ENCODE measurements at places on chromosomes 13 and 19. TPM values are rescaled to one million over a fixed set of nuclear protein-coding genes. Genes with fewer than 3 reads are reported as not detected.

Gene CEACAM1
- polyA plus RNA-seq = 7.2 TPM

Gene GFY
- not detected for polyA plus RNA-seq

Gene LRRC25
- polyA plus RNA-seq = 1.0 TPM

Gene APOC1
- 5.0 TPM for polyA plus RNA-seq

Gene ELSPBP1
- not detected for polyA plus RNA-seq

Gene FAM98C
- 26.7 TPM for polyA plus RNA-seq

Gene CD209
- polyA plus RNA-seq = 0.19 TPM

Gene TECR
- 129 TPM for polyA plus RNA-seq

Gene ZNF665
- polyA plus RNA-seq = 1.9 TPM

Gene TNFSF13B
- polyA plus RNA-seq = 2.2 TPM

Gene LILRA2
- polyA plus RNA-seq = 0.42 TPM

Gene MAP4K1
- polyA plus RNA-seq = 43.4 TPM

Gene DCAF15
- 50.7 TPM for polyA plus RNA-seq

Gene CPAMD8
- polyA plus RNA-seq = 3.0 TPM

Gene CGB2
- polyA plus RNA-seq = not detected

Gene LAIR1
- polyA plus RNA-seq = 3.1 TPM

Gene SLC15A1
- polyA plus RNA-seq = 9.7 TPM

Gene UBE2L5
- polyA plus RNA-seq = 0.02 TPM

Gene FFAR1
- polyA plus RNA-seq = 3.6 TPM

Gene GRK1
- 0.04 TPM for polyA plus RNA-seq

Gene PGLYRP1
- not detected for polyA plus RNA-seq

Gene CYP2A6
- polyA plus RNA-seq = not detected

Gene LSM4
- polyA plus RNA-seq = 65.9 TPM

Gene DNAJC3
- 11.6 TPM for polyA plus RNA-seq

Gene NLRP11
- 0.04 TPM for polyA plus RNA-seq

Gene NKG7
- polyA plus RNA-seq = 0.80 TPM

Gene GSX1
- polyA plus RNA-seq = not detected

Gene SRRM5
- 1.3 TPM for polyA plus RNA-seq

Gene PNMA8A
- 2.4 TPM for polyA plus RNA-seq

Gene SULT2A1
- polyA plus RNA-seq = not detected

Gene OR7D2
- polyA plus RNA-seq = 0.02 TPM

All from pancreas (tissue), 10 donors.